ENCODE measurements at places on chromosomes 3 and 15.

DNA sequence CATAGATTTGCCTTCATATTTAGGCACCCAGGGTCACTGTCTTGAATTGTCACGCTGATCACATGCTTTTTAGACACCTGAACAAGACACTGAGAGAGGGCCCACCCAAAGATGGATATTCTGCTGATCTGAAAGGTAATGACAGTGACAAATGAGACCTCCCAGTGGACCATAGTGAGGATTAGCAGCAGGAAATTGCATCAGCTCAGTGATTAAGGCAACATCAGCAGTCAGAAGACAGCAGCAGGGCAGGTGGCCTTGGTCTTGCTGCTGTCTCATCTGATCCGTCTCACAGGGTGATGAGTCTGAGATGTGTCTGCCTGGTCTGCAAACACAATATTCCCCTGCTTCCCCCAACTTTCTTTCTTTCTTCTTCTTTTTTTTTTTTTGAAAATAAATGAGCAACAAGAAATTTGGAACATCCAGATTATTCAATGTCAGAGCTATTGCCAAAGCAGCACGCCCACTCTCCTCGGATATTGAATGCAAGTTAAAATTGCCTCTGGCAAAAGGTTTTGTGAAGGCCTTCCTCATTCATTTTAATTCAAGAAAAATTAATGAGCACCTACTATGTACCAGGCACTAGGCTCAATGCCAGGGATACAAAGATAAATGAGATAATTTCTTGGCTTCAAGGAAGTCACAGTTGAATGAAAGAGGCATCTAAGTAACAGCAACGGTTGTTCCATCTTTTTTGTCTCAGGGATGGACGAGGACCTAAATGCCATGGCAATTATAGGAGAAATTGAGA lies 14.1 kb downstream of the OTOL1 start:
- DNase-seq = no peak

GRCh38 chr3:187382609-187383151 lies 14.5 kb downstream of the RTP4 start:
- no peak for DNase-seq

- DNase-seq = no peak
These were observed 8.6 kb downstream of the TIPARP start for GRCh38 chr3:156682963-156683362.

- no peak for DNase-seq
These were observed 63.9 kb upstream of the TSC22D2 start for GRCh38 chr3:150344079-150344759.

DNA sequence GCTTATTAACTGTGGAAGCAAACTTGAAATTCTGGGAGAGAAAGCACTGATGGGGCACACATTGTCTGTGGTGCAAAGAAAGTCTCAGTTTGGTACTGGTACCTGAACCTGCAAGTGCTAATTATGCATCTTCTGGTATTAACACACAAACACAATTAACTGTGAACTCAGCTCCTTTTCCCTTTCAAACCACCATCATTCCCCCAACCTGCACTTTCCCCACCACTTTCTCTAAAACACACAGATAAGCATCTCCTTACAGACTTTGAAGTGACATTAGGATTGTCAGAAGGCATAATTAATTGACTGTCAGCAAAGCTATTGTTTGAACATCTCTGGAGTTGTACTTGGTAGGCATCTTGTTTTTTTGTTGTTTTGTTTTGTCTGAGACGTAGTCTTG lies 452.2 kb upstream of the TPRG1 start:
- DNase-seq = no peak

- no peak for DNase-seq
These were observed 118.9 kb downstream of the FOXP1 start for GRCh38 chr3:71464613-71465012.

- no peak for DNase-seq
These were observed 66.5 kb downstream of the LRRFIP2 start for GRCh38 chr3:37107846-37108245.

- no peak for DNase-seq
These were observed 145.9 kb downstream of the RORA start for GRCh38 chr15:61083081-61083787.

DNA sequence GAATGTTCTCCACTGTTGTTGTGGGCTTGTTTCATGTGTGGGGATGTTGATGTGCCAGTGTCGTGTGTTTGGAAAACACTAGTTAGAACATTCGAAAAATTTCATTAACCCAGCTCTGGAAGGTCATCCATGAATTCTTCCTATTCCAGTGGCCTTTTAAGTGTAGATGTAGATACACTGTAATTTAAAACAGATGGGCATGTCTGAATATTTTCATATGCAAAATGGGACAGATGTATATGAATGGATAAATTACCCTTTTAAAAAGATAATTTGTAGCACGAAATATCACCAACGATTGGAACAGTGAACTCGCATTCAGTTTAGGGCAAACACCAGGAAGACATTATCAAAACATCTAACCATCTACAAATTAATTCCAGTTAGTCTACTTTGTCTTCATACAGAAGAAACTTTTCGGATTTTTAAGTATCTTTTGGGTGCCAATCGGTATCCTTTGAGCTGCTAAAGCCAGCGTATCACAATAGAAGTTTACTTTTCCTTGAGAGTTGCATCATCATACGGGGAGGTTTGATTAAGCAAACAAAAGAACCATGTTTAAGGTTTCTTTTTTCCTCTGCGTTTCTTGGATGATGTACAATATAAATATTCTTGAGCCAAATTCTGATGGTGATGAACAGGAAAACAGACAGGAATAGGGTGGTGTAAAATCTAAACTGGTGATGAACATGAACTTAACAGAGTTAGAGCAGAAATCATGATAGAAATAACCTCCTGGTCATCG lies 528.1 kb downstream of the FOXP1 start:
- no peak for DNase-seq

GRCh38 chr3:15356176-15356575 lies 23.8 kb upstream of the SH3BP5 start:
- DNase-seq = no peak

DNA sequence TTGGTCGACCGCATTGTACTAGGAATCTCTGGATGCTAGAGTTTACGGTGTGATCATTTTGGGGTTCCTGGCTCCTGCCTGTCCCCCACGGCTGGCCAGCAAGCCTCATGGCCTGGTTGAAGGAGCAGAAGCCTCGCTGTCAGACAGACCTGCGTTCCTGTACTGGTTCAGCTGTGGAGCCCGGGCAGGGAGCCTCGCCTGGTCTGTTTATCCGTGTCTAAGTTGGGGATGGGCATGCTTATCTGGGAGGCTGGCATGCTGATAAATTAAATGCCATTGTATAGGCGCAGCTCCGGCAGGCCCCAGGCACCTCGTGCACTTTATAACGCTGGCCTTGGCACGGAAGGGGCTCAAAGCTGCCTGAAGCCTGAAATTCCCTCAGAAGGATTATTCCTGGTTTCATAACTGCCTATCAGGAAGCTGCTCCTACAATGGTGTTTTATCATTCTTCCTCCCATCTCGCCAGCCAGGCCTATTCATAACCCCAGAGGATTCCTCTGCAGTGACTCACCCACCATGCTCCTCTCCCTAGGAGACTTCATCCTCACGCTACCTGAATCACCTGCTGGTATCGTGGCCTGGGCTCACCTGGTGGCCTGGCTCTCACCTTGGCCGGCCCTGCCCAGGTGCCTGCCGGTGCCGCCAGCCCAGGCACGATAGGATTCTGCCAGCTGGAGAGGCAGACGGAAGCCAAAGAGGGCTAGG lies 110.9 kb downstream of the ASB7 start:
- DNase-seq = no peak

GRCh38 chr15:79194386-79194785 lies 88.1 kb upstream of the ANKRD34C start:
- DNase-seq = no peak

- DNase-seq = no peak
These were observed 45.2 kb downstream of the ADAMTS7 start for GRCh38 chr15:78766041-78766440.

DNA sequence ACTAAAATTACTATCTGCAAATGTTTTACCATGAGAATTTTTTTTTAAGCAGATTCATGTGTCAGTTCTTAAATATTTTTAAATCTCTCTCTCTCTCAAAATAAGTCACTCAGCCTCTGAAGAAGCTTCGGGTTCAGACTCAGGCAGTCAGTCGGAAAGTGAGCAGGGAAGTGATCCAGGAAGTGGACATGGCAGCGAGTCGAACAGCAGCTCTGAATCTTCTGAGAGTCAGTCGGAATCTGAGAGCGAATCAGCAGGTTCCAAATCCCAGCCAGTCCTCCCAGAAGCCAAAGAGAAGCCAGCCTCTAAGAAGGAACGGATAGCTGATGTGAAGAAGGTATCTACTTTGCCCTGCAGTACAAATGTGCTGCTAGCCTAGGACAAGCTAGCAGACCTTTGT lies 24.1 kb downstream of the CHD2 start:
- DNase-seq = no peak

GRCh38 chr15:92528736-92529135 lies 126.8 kb downstream of the FAM174B start:
- no peak for DNase-seq

DNA sequence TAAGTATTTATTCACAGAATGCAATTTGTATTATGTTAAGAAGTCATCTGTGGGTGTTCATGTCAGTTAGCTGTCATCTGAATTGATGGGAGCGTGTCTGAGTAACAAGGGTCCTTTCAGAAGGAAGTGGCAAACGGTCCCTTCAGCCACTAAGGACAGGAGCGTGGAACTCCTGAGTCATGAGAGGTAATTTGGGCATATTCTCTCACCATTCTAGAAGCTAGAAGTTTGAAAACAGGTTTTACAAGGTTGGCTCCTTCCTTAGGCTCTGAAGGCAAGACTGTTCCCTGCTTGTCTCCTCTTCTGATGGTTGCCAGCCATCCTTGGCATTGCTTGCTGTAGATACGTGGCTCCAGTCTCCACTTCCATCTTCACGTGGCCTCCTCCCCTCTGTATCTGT lies 19.7 kb downstream of the ABHD2 start:
- DNase-seq = no peak

DNA sequence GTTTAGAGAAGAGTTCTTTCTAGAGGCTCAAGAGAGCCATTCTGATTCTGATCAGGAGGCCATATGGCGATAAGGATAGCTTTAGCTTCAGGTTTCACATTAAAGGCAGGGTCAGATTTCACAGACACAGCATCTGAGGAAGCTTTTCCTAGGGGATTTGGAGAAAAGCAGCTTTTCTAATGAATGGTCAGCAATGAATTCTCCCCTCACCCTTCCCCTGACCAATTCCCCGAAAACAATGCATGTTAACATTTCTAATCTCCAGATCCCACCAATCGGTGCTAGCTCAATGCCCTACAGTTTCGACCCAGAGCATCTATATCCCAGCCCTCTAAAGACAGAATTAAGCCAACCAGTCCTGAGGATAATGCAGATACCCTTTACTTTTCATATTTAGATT lies 9.8 kb downstream of the AGBL1 start:
- DNase-seq = no peak

DNA sequence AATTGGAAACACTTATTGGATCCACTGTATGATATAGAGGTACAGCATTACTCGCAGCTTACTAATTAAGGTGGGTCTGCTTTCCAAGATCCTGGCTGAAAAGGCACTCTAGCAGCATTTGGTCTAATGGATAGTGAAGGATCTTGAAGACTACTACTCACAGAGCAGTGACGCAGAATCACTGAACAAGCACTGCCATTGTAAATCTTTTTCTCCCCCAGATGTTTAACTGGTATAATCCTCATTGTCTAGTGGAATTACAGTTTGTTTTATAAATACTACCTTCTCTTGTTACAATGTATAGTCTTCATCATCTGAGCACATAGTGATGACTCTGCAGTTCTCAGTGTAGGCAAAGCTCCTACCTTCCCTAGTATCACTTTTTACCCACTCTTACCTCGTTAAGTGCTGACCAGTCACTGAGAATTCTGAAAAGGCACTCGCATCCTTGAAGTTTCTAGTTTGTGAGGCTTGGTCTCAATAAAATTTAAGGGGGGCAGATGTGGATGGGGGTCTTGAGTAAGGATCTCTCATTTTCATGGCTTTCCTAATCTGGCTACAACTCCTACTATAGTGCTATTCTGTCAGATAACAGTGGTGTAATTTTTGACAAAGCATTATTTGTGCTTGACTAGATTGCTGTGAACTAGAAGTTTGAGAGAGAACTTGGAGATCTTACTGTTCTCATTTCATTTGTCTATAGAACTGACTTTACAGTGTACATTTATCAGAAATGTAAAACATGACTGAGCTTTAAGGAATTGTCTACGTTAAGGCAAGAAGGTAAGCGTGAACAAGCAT lies 23.2 kb downstream of the MAPK6 start:
- DNase-seq = no peak

- DNase-seq = no peak
These were observed 528.8 kb downstream of the UNC13C start for GRCh38 chr15:54506977-54507524.

DNA sequence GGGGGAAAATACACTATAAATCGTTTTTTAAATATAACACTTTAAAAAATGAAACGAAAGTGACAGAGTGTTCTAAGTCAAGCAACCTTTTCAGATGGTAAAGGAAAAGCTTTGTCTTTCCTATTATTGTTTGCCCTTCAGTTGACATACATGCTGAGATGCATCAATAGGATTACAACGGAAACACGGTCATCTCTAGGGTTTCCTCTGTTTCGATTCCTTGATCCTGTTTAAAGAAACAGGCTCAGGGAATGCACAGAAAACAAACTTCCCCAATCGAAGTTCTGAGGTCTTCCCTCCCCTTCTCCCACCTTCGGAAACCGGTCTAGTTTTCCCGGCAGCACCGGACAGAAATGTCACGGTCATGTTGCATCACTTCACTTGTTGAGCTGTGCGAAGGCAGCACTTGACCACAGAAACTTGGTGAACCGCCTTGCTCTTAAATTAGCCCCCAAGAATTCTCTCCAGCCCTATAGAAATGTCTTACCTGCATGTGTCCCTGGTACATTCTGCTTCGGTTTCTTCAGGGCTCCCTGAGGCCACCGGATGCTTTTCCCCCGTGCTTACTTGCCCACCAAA lies 556 bp downstream of the PEX5L start:
- DNase-seq = no peak

GRCh38 chr15:81297147-81297572 lies 26.8 kb downstream of the STARD5 start:
- DNase-seq = no peak

DNA sequence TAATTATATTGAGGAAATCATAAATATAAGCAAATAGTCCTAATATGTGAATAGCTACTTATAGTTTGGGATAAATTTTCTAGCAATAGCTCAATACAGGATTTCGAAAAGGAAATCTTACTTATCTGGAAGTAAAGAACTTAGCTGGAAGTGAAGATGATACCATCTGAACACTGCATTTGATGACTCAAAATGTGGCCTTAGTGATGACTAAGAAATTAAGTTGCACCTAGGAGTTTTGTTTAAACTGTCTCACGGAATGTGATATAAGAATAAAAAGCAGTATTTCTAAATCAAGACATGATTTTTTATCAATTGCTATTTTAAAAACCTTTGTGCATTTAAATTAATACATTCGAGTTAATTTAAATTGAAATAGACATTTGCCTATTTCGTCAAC lies 91.2 kb downstream of the EOMES start:
- no peak for DNase-seq

- DNase-seq = no peak
These were observed 334.8 kb downstream of the ERC2 start for GRCh38 chr3:56133423-56133822.

DNA sequence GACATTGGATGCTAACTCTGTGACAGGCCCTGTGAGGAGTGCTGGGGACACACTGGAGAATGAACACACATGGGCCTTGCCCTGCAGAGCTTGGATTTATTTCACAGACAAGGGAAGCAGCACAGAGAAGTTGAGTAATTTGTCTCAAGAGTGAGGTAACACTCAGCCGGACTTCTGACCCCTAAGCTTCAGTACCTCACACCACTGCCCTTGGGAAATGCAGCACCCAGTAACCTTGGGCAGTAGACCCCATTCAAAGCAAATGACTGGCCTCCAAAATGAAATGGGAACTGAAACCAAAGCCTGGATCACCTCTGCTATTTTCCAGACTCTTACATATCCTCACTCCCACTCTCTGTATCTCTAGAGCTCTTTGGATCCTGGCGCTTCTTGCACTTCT lies 37.3 kb downstream of the RFT1 start:
- no peak for DNase-seq
